NB4 (cell line): ENCODE measurements at places on chromosomes 2 and 18.

DNA sequence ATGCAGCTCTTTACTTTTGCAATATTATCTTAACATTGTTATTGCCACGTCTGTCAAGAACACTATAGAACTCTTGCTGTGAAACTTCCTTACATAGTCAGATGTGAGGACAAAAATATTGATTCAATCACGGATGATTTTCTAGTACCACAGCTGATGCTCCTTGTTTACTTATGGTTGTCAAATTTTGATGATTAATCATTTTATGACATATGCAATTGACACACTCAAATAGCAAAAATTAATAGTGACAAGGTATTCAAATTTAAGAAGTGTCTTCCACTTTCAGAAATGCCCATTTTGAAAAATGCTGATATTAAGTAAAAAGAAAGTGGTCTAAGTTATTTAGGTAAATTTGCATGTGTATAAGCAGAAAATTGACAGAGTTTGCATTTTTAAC lies 284.0 kb downstream of the CCDC102B start:
- no peak for DNase-seq

DNA sequence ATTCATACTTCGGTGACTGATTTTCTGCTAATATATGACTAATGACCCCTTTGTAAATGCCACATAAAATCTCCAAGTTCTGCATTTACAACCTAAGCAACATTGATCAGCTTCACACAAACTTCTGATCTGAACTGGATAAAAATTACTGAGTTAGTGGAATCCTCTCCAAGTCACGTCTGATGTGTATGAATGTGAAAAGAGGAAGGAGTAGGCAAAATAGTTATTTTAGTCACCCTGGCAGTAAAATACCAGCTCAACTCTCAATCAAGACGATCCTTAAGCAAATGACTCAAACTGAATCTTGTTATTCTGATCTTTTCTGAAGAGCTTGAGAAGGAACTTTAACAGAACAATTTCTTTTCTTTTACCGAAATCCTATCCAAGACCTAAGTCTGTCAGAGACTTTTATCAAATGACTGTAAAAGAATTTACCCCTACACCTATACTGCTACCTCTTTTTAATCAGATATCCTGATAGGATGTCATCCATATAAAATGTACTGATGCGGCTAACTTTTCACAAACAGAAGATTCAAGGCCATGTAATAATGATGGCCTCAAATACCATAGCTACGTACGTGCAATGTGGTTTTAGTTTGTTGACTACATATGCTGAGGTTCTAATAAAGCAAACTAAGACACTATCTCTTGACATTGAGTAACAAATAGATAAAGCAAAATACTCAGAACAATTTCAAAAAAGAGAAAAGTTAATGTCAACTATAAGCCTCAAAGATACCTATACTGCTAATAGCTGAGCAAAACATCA lies 23.7 kb downstream of the CUL3 start:
- no peak for DNase-seq

DNA sequence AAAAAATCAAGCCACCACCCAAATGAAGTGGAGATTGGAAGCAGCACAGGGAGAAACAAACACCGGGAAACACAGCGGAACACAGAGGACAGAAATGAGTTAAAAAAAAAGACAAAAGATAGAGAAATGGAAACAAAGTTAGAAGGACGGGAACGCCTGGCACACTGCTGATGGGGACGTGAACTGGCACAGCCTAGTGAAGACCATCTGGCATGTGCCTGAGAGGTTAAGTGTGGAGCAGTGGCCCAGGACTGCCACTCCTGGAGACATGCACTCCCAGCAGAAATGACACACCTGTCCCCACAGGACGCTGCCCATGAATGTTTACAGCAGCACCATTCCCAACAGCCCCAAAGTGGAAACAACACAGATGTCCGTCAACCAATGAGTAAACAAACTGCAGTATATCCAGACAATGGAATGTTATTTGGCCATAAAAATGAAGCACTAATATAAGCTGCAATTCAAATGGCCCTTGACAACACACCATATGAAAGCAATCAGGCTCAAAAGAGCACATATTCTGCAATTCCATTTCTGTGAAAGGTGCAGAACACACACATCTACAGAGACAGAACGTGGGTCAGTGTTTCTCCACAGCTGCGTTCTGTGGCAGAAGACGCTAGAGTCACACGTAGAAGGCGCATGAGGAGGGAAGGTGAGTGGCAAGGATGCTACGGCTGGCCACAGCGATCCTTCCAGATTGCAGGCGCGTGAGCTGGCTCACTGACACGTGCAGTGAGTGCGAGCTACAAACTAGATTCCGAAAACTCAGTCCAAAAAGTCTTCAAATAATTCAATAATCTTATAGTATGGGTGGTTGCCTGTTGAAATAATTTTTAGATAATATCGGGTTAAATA lies 24.6 kb downstream of the THAP4 start:
- DNase-seq: no peak

- no peak for DNase-seq
Observed at GRCh38 chr18:8501044-8501443, 108.2 kb upstream of the RAB12 start.
